ENCODE measurements at places on chromosomes 7 and 10.

DNA sequence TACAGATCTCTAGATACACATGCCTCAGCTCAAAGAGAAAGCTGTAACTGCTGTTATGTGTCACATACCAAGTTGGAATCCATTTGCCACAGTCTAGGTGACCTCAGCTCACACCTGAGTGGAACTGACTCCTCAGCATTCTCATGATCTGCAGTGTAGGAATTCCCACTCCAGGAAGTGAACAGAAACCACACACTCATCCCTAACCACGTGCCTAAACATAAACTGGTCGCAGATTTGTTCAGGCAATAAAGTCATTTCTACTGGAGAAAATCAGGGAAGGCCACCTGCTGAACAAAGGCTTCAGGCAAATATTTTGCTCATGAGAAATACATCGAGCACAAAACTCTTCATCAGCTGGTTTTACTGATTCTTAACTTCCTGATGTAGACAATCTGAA lies 23.0 kb upstream of the ZMYND11 start:
- no peak for DNase-seq

DNA sequence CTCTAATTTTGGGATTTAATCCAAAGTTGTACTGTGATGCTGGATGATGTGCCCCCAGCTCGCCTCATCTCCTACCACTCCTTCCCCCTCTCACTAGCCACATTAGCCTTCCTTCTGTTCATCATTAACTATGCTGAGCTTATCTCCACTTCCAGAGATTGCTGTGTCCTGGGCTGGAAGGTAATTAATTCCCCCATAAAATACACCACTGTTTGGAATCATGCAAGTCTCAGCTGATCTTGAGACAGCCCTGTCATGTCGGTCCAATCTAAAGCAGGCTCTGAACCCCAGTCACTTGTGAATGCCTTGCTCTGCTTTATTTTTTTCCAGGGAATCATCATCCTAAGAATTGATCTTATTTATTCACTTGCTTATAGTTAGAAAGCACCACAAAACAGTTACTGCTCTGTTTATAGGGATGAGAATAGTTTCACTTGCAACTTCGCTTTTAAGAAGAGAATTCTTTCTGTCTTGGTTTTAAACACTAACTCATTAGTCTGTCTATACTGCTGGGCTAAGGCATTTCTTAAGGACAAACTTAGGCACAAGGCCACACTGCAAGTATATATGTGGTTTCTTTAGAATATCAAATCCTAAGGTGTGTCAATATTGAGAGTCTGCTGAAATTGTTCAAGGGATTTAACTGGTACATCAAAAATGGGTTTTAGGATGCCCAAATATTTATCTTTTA lies 341.1 kb upstream of the SEMA3A start:
- DNase-seq = no peak

DNA sequence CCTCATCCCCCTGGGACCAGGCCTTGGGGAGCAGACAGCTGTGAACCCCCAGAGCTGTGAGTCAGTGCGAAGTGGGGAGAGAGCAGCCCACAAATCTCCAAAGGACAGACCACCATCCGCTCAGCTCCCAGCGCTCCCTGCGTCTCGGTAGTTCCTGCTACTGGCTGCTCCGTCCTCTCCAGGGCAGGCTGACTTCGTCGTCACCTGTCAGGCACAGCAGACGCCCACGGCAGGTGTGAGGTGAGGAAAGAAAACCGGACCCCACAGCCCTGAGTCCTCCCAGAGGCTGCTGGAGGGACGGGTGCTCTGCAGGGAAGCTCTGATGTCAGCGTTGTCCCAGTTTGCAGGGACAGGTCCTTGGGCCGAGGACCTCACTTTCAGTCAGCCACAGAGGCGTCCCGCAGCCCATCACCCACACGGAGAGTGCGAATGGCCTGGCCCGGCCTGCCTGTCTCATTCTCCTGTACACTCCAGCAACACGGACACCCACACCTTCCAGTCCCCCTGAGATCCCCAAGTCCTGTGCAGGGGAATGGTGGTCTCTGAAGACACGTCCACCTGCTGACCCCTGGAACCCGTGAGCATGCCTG lies 95.2 kb downstream of the DNAJB6 start:
- DNase-seq = no peak

GRCh38 chr7:150990416-150991186 lies at the start of gene NOS3:
TSS of gene NOS3 (plus strand) at chr7:150991017. CDS start at chr7:150993804, 2,787 bp downstream.
- no peak for DNase-seq

DNA sequence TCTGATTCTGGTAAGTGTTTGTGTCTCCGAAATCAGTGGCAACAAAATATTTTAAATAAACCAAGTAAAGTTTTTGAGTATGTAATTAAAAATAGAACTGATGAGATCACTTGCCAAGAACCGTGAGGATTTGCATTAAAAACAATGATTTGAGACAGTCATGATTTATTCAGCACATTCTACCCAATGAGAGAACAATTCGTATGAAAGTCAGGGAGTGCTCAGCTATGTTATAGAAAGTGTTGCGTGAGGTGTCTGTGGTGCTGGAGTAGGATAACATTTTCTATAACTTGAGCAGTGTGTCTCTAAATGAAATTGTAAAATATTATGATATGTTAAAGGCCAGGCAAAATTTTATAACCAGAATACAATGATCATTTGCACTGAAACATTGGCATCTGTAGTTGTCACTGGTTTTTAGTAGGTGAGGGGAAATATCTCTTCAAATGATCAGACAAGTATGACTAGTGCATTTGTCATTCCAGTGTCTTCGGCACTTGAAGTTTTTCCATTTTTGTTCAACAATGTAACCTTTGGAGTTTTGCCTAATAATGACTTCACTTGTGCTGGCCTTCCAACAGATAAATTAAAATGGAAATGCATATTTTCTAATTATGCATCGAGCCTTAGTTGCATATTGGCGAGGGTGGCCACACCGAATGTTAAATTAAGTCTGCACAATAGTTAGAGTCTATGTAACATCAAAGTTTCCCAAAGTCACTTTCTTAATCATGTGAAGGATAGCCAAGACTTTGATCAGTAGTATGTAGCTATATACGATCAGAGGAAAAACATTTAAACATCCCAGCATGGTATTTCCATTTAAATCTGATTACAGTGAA lies 335.9 kb downstream of the GFRA1 start:
- no peak for DNase-seq

GRCh38 chr7:135441791-135442190 lies 68.1 kb downstream of the CNOT4 start:
- DNase-seq = no peak

DNA sequence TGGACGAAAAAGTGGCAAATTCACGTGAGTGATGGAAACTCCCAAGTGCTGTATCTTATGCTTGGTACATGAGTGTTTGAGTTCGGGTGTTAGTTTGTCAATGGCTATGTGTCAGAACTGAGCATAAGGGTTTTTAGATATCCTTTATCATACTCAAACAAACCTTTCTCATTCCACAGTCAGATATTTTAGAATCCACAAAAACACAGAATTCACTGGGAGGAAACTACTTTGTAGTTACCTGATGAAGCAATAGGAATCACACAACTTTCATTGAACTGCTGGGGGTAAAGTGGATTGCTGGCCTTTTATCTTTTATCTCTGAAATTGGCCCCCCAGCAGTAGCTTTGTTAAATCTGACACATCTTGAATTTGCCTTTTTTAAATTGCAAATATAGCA lies 64.0 kb downstream of the DKK1 start:
- no peak for DNase-seq

DNA sequence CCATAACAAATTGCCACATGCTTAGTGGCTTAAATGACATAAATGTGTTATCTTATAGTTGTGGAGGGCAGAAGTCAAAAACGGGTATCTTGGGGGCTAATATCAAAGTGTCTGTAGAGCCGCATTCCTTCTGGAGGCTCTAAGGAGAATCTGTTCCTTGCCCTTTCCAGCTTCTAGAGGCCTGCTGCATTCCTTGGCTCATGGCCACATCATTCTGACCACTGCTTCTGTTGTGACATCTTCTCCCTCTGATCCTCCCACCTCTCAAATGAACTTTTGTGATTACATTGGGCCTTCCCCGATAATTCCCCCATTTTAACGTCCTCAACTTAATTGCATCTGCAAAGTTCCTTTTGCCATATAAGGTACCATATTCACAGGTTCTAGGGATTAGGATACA lies 76.1 kb downstream of the CYP26A1 start:
- DNase-seq = no peak

DNA sequence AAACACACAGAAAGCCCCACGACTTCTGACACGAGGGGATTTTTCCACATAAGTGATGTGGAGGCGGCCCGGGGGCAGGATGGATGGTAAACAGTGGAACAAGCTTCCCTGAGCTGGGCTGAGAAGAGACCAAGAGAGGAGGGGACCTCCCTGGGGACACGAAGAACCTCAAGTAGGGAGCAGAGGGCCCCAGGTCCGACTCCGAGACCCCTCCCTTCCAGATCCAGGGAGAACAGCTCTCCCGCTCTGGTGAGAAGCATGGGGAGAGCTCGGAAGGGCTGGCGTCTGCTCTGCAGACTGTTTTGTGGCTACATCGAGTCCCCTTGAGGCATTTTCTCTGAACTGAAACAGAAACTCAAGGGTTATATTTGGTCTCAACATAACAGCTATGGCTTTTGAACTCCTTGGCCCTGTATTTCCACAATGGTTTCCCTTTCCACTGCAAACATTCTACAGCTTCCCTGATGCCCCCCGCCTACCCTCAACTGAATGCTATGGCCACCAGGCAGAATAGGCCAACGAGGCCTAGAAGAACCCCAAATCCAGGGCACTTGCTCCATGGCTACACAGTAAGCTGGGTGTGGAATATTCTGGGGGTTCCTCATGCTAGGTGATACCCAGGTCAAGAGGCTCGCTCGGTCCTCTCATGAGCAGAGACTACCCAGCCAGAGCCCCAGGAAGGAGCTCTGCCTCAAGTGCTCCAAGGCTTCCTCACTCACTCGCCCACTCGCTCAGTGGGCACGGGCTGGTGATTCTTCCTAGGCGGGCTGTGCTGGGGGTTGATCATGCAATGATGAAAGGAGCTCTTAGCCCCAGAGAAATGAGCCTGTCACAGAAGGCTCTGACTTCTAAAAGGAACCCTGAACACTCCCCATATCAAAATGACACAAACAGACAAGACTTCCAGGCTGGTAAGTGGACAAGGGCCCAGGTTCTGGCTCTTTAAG lies 47.5 kb downstream of the FAM53B start:
- no peak for DNase-seq

DNA sequence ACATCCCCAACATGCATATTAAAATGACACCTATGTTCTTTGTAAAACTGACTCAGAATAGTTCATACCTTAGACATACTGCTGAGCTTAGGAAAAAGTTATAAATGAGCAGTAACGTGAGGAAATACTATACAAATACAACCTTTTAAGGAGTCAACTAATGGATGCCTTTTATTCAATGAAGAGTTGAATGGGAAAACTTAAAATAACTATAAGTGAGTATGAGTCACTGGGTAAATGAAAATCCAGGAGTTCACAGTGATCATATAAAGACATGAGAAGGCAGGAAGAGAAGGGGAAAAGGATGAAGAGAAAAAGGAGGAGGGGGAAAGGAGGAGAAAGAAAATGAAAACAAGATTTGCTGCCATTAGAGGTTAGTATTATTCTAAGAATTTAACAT lies 157.8 kb upstream of the PCDH15 start:
- DNase-seq = no peak

GRCh38 chr7:1703441-1703840 lies 33.4 kb downstream of the ELFN1 start:
- DNase-seq = no peak

DNA sequence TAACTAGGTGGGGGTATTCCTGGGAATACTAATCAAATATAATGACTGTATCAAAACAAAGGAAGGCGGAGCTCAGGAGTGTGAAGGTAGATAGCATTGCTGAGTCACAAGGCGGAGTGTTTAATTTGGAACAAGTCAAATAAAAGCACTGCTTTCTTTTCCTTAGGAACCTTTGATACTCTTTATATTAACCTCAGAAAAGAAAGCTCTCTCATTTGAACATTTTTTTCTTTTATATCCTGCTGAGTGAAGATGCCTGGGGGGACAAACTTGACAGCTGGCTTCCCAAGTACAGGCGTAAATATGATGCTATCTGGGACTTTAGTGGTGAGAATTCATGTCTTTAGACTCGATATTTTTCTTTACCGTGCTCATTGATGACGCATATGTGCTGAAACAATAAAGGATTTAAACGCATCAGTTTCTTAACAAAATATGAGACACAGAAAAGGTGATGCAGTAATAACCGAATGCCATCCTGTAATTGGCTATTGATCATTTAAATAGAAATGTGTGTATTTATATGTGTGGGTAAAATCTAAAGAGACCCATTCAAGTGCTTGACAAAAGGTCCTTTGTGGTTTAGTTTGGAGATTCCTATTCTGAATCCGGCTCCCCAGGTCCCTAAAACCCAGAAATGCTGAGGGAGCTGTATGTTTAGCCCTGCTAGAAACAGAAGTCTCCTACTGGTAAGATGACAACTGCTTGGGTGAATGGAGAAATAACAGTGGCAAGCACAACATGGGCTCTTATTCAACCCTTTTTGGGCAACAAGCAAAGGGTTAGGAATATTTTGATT lies 102.7 kb downstream of the PRTFDC1 start:
- no peak for DNase-seq

GRCh38 chr7:141017555-141017954 lies 2.8 kb upstream of the MRPS33 start:
- DNase-seq = no peak

DNA sequence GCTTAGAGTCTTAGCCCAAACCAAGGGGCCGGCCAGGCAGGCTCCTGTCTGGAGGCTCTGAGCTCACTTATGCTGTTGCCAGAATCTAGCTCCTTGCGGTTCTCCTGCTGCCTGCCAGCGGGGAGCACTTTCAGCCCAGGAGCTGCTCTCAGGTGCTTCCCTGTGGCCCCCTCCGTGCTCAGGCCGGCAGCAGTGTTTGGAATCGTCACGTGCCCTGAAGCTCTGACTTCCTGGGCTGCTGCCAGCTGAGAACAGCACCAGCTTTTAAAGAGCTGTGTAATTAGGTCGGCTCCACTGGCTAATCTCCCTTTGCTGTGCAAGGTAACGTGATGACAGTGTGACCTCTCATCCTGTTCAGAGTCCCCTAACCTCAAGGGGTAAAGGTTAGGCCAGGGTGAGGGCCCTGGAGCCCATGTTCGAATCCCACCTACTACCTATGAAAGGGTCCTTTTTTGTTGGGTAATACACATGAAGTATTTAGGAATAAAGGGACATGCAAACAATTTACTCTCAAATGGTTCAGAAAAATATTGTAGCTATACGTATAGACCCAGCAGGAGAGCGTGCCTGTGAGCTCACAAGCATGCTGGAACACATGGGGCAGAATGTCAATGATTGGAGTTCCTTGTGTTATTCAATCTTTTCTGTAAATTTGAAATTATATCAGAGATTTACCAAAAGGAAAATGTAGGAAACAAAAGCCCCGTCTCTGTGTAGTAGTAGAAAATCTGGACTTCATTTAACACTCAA lies 16.6 kb downstream of the ZNF862 start:
- peak; percentile 33 for DNase-seq

GRCh38 chr7:37524797-37525196 lies 76.1 kb upstream of the ELMO1 start:
- DNase-seq = no peak

GRCh38 chr10:50281210-50281966 lies 30.1 kb upstream of the ASAH2 start:
- DNase-seq = no peak

DNA sequence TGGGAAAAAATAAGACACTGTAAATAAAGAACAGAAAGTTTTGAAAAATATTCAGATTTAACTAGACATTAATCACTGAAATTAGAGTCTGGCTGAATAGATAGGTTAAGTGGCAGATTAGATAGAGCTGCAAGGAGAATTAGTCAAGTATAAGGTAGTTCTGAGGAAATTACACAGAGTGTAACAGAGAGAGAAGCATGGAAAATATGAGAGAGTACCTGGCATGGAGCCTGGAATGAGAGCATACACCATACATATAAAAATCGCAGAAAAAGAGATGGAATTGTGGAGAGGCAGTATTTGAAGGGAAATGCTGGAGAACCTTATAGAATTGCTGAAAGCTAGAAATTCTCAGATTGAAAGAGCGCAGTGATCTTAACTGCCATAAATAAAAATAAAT lies 46.9 kb downstream of the ZNRF2 start:
- no peak for DNase-seq
